AG09309 (cell line): ENCODE measurements at places on chromosomes 7 and 10.

DNA sequence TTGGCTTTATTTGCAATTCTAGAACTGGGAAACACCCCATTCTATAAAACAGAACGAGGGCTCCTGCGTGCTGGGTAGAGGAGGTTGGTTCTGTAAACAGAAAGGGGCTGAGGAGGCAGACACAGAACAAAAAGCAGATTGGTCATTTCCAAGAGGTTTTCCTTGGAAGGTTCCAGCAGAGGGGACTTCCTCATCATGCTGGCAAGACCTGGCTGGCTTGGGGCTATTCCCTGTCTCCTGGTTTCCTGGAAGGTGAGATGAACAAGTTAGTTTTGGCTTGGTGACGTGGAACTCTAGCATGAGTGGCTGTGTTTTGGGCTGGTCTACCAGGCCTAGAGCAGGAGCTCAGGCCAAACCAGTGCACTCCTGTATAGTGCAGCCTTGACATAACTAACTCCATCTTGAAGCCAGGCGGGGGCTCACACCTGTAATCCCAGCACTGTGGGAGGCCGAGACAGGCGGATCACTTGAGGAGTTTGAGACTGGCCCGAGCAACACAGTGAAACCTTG lies 26.1 kb upstream of the DNAJB6 start:
- no peak for DNase-seq

DNA sequence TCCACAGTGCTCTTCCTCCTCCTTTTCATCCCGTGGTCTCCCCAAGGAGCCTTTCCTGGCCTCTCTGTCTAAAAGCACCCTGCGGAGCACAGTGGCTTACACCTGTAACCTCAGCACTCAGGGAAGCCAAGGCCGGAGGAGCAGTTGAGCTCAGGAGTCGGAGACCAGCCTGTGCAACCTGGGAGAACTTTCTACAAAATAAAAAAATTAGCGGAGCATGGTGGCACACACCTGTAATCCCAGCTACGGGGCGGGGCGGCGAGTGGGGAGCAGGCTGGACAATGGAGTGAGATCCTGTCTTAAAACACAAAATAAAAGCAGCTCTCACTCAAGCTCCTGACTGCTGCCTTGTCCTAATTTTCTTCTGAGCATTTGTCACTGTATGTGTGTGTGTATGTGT lies 1.4 kb upstream of the COBL start:
- no peak for DNase-seq

DNA sequence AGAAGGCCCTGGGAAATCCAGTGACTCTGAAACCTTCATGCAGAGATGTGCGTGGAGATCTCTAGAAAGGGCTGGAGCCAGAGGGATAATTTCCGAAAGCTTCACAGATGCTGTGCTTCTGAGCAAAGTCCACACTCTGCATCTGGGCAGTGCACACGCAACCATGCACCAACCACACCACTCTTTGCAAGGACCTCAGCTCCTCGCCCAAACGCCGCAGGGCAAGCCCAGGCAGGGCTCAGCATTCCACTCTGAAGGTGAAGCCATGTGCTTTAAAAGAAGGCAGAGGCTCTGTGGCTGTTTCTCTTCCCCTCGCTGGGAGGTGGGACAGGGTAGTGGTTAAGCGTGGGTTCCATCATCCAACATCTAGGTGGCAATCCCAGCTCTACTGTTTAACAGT lies 48.4 kb downstream of the ASB13 start:
- DNase-seq = no peak

DNA sequence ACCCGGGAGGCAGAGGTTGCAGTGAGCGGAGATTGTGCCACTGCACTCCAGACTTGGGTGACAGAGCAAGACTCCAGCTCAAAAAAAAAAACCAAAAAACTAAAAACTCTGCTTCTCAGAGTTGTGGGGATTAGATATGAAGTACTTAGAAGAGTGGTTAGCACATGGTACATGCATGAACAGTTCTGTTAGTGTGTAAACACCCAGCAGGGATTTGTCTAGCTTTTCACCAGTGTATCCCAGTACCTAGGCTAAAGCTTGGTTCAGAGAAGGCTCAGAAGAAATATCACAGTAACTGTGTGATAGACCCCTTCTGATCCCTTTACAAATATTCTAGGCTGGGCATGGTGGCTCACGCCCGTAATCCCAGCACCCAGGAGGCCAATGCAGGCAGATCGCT lies 9.5 kb downstream of the PPIA start:
- no peak for DNase-seq

- DNase-seq = no peak
These were observed 6.2 kb upstream of the TRIP6 start for GRCh38 chr7:100860702-100861615.
